ENCODE measurements at places on chromosomes 2 and 18.

GRCh38 chr18:66972681-66973080 is 368.8 kb upstream of the CDH19 start:
- DNase-seq: peak; percentile 27

DNA sequence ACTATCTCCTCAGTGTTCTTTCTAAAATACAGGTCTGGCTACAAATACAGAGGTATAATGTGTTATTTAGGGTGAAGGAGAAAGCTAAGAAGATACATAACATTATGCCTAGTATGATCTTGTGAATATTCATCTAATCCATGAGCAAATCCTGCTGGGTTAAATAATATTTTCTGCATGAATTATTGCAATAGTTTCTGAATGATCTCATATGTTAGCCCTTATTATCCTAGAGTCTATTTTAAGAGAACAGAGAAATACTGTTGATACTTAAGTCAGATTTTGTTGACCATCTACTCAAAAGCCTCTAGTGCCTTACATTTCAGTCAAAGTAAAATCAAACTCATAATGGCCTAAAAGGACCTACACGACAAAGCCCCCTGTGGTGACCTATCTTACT is 382.3 kb downstream of the FIGN start:
- DNase-seq: no peak

DNA sequence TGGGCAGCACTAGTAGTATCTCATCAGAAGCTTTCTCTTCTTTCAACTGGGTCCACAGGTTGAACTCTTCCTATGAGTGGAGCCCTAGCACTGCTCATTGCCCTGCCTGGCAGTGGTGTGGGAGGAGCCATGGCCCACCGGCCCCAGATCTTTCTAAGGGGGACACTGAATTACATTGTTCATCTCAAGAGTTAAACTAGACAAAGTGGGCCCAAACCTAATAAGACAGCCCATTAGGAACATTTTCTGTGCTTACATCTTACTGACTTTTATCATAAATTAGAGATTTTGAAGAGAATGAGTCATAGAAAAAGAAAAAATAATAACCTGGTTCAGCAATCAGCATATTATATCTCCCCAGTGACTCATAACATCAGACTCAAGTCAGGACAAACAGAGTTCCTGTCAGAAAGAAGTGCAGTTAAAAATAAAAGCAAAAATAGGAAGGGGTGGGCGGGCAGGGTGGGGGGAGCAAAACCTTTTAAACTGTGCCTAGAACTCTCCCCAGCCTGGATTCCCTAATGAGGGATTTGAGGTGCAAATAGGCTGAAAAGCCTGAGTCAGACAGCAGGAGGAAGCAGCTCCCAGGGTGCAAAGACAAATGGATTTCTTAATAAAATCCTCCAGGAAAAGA is 161.6 kb upstream of the TRIB2 start:
- DNase-seq: no peak

DNA sequence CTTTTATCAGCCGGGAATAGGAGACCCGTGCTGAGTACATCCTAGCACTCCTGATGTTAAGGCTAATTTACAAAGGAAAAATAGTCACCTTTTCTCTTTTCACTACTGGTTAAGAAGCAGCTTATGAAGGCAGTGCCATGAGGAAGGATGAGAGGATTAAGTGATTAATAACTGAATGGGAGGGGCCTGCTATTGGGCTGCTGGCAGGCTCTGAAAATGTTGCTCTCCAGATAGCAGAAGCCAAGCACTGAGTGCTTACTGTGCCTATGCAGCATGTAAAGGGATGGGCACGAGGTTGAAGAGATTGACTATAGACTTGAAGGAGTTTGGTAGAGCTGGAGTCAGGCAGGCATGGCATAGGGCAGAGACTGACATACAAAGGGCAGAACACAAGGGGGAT is 282.4 kb upstream of the THSD7B start:
- no peak for DNase-seq

- no peak for DNase-seq
These were observed 99.5 kb upstream of the AGAP1 start for GRCh38 chr2:235394278-235394828.

GRCh38 chr2:172919732-172920131 is 155.9 kb upstream of the MAP3K20 start:
- no peak for DNase-seq

- no peak for DNase-seq
These were observed 47.8 kb downstream of the LRRTM1 start for GRCh38 chr2:80256782-80257167.

- no peak for DNase-seq
These were observed 326.3 kb downstream of the GBX2 start for GRCh38 chr2:235841863-235842262.

- DNase-seq: no peak
These were observed 94.4 kb upstream of the GPC1 start for GRCh38 chr2:240341064-240341463.

GRCh38 chr2:233728723-233729301 is at the start of gene UGT1A3:
TSS of gene UGT1A3 (plus strand) at chr2:233729042. CDS start at chr2:233729127, 85 bp downstream.
- no peak for DNase-seq

GRCh38 chr2:219057709-219058540 is 2.8 kb downstream of the IHH start:
- DNase-seq: peak; percentile 72

- no peak for DNase-seq
These were observed 181.0 kb upstream of the ETAA1 start for GRCh38 chr2:67216103-67216502.

DNA sequence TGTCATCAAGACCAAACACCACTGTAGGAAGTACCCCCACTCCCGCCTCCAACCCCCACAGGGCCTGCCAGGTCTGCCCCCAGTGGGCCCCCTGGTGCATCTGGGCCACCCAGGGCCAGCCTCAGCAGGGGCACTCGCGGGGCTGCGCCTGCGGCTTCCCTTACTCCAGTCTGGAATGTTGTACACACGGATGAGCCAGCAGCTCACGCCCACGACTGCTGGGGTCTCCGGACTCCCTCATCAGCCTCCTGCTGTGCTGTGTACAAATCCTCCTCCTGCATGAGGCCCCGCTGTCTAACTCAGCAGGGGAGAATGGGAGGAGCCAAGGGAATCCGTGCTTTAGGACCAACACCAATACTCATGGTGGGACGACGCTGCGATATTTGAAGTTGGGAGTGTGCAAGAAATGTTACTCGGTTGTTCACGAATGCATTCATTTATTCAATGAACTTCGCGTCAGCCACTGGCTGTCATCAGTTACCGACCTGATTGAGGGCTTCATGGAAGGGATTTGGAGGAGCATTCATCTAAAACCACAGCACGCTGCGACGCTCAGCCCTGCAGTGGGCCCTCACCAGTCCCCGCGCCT is 654 bp upstream of the ASB1 start:
- peak; percentile 90 for DNase-seq

DNA sequence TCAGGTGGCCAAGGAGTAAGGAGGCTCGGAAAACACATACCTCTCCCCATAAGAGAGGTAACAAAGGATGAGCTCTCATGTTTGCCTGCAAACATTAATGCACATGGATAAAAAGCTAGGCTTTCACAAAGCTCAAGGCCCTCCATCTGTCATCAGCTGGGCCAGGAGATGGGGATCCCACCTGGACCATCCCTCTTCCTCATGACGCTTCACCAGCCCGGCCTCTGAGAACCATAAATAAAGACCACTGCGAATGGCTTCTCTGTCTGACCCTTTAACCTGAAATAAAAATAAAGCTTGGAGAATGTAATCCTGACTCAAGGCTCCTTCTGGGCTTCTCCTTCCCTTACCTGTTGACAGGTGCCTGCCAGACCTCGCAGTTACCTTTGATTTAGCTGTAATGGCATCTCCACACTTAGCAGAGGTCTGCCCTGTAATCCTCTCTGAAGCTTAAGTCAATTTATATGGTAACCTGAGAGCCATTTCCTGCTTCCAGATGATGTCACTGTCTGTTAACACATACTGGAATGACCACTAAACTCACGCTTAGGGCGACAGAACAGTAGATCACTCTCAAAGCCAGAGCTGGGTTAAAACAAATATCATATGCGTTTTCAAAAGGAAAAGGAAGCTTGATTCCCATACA is 29.3 kb upstream of the FOXI3 start:
- DNase-seq: peak; percentile 82

Data from NCI-H146 (cell line).